ENCODE measurements at places on chromosomes 3 and 15. TPM values are rescaled to one million over a fixed set of nuclear protein-coding genes. Genes with fewer than 3 reads are reported as not detected.

Gene FBXO40
- total RNA-seq: not detected

Gene TM4SF1
- total RNA-seq: 121 TPM

Gene CRABP1
- not detected for total RNA-seq

Gene SLC22A13
- 0.43 TPM for total RNA-seq

Gene LPP
- 21.5 TPM for total RNA-seq

Gene HTR3E
- total RNA-seq: not detected

Gene ATP2C1
- total RNA-seq: 237 TPM

Gene GABRR3
- not detected for total RNA-seq

Gene NANOGP8
- not detected for total RNA-seq

Gene ALDH1A3
- total RNA-seq: 355 TPM

Gene C3orf22
- not detected for total RNA-seq

Gene ADAMTS17
- 1.0 TPM for total RNA-seq

Gene CLCN2
- 2.1 TPM for total RNA-seq

Gene GREM1
- 0.07 TPM for total RNA-seq

Gene ALDH1L1
- total RNA-seq: 21.5 TPM

Gene ALDH1A2
- 0.85 TPM for total RNA-seq

Gene UBAP1L
- 0.34 TPM for total RNA-seq

Gene COMMD2
- 29.7 TPM for total RNA-seq

Gene JMJD7
- total RNA-seq: 17.8 TPM

Gene ISL2
- 0.14 TPM for total RNA-seq

Gene RPL32
- 1,107 TPM for total RNA-seq

Gene AHSG
- total RNA-seq: not detected

Gene NOX5
- total RNA-seq: under 0.01 TPM

Gene CELSR3
- 1.8 TPM for total RNA-seq

Gene PLD1
- 13.3 TPM for total RNA-seq

Gene ARGFX
- total RNA-seq: not detected

Gene FBN1
- 1.0 TPM for total RNA-seq

Gene CRTC3
- 16.8 TPM for total RNA-seq

Gene TPRG1
- 0.34 TPM for total RNA-seq

Gene DPPA4
- total RNA-seq: not detected

Gene EFHB
- under 0.01 TPM for total RNA-seq

Gene REC114
- total RNA-seq: not detected

Gene CLDN11
- total RNA-seq: 0.43 TPM

Gene CYP1A2
- not detected for total RNA-seq

Gene ANKRD63
- total RNA-seq: not detected

Gene LTK
- total RNA-seq: under 0.01 TPM

Gene GOLGA6L7
- not detected for total RNA-seq

Gene SLC9A9
- 8.9 TPM for total RNA-seq

Gene STRC
- 0.71 TPM for total RNA-seq

Gene DPPA2
- total RNA-seq: not detected

Gene FAM107A
- not detected for total RNA-seq

Gene AADAC
- total RNA-seq: not detected

Gene CASR
- total RNA-seq: not detected

Gene COLQ
- under 0.01 TPM for total RNA-seq

Gene HEMK1
- total RNA-seq: 10.8 TPM

Gene FSIP1
- 38.4 TPM for total RNA-seq

Data from nasal cavity respiratory epithelium epithelial cell of viscerocranial mucosa (primary cell).